Myocyte (in vitro differentiated cells): ENCODE measurements at places on chromosomes 6 and 20. TPM values are rescaled to one million over a fixed set of nuclear protein-coding genes. Genes with fewer than 3 reads are reported as not detected.

DNA sequence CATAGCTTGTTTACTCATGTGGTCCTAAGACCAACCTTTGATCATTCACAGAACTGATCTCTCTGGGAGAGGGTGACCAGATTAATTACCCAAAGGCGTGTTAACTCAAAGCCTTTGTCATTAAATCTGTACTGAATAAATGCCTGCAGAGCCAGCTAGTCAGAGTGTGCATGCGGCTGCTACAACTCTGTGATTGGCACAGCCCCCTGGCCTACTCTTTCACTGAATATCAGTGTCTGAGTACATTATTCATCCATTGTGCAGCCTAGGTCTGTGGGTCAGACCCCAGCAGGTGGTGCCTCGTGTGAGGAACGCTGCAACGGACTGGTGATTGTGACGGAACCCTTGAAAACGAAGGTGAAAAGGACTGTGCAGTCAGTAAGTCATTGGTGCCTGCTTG lies 663.6 kb downstream of the PHF3 start:
- no peak for DNase-seq

- DNase-seq = no peak
Observed at GRCh38 chr20:1528811-1529210, 28.7 kb downstream of the SIRPD start.

DNA sequence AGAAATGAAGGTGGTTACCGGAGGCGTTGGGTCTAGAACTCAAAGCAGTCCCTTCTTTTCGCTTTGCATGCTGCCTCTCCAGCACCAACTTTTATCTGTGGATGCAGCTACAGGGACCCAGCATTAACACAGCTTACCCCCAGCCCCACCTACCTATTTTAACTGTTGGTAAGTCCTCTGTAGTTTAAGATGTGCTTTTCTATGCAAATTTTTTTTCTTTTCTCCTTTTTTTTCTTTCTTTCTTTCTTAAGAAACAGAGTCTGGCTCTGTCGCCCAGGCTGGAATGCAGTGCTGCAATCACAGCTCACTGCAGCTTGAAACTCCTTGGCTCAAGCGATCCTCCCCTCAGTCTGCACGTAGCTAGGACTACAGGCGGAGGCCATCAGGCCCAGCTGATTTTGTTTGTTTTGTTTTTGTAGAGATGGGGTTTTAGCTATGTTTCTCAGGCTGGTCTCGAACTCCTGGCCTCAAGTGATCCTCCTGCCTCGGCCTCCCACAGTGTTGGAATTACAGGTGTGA lies 6.5 kb upstream of the USP45 start:
- no peak for DNase-seq

DLK2 gene
- 3.3 and 6.2 TPM in 2 replicates for total RNA-seq

EYA2 gene
- 0.42 TPM in 1 of 2 replicates, not detected in the other for total RNA-seq

DNA sequence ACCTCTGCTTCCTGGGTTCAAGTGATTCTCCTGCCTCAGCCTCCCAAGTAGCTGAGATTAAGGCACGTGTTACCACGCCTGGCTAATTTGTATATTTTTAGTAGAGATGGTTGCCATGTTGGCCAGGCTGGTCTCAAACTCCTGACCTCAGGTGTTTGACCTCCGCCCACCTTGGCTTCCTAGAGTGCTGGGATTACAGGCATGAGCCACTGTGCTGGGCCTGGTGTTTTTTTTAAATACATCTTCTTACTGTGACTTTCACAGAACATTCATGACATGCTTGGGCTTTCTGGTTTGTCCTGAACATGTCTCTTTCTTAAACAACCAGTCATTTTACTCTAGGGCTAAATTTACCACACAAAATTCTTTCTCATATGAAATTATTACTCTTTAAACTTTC lies 34.7 kb upstream of the FAM8A1 start:
- no peak for DNase-seq

GSTA1 gene
- total RNA-seq = not detected in 2 replicates

DNA sequence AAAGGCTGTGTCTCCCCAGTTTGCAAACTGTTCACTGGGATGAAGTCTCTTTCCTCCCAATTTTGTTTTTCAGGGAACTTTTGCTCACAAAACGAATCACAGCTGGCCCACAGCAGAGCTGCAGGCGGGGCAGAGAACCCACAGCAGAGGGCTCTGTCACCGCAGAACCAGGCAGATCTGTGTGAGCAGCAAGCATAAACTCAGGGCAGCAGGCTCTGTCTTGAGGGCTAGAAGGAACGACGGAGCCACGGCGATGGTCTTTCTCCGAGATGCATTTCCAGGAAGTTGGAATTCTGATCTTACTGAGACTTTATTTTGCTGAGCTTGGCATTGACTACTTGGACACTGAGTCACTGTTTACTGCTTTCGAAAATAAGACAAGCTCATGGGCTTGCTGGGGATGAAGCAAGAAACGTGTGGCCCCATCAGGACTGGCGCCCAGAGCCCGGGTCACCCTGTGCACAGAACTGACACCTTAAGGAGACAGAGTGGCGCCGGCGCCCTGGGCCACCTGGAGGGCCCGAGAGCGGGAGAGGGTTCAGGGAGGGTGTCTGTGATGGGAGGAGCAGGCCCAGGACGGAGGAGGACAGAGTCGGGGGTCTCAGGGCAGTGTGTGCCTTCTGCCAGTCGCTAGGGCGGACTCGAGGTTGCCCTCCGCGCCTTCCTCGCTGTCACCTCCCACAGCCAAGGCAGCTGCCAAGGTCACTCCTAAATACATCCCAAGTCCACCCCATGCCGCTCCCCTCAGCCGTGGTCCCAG lies 106.3 kb upstream of the NXT1 start:
- peak; percentile 61 for DNase-seq

DNA sequence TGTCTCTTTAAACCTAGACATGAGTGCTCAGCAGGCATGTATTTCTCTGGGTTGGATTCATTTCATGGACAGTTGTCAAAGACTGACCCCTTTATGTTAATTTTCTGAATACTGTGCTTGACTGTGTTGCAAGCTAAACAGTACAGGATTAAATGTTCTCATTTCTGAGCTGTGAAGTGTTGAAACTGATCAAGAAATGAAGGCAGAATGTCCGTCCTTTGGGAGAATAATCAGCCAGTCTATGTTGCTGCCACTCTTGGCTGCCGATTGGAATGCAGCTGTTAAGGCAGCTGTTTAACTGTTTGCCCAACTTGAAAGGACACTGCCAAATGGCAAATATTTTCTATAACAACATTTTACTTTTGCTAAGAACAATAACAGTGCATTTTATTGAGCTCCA lies 87.3 kb downstream of the CEP57L1 start:
- peak; percentile 75 for DNase-seq

DNA sequence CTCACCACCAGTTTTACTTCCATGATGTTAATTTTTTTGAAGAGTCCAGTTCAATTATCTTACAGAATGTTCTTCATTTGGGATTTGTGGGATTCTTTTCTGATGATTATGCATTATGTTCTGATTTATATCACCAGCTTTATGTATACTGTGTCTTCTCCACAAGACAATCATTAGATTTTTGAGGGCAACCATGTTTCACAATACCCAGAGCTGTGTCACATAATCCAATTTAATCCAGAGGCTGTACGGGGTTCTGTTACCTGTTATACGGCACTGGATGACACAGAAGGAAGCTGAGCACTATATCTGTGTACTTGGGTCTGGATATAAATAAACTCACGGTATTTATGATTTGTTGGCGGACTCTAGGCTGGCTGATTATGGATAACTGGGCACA lies 41.6 kb upstream of the RPN2 start:
- DNase-seq = no peak

- DNase-seq = no peak
Observed at GRCh38 chr6:145733207-145733606, 2.1 kb downstream of the EPM2A start.

GRIK2 gene
- total RNA-seq = 9.2 and 14.3 TPM in 2 replicates

- DNase-seq = no peak
Observed at GRCh38 chr20:42906120-42906519, 283.6 kb downstream of the PTPRT start.

DNA sequence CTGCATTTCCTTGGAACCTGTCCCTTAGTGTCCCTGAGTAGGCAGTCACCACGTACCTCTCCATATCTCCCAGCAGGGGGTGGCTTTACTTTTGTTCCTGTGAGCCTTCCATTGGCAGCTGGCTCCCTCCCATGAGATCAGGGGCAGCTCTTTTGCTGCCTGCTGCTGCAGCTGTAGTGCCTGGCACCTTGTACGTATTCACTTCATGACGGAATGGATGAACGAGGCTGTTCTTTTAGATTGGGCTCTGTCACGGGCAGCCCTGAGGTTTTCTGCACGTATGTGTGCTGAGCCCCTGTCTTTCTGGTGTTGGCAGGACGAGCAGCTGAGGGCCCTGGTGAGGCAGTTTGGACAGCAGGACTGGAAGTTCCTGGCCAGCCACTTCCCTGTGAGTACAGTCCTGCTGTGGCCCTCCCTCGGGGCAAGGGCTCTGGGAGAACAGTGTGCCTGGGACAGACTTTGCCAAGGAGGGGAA lies 14.6 kb downstream of the MYBL2 start:
- DNase-seq = peak; percentile 41

DNA sequence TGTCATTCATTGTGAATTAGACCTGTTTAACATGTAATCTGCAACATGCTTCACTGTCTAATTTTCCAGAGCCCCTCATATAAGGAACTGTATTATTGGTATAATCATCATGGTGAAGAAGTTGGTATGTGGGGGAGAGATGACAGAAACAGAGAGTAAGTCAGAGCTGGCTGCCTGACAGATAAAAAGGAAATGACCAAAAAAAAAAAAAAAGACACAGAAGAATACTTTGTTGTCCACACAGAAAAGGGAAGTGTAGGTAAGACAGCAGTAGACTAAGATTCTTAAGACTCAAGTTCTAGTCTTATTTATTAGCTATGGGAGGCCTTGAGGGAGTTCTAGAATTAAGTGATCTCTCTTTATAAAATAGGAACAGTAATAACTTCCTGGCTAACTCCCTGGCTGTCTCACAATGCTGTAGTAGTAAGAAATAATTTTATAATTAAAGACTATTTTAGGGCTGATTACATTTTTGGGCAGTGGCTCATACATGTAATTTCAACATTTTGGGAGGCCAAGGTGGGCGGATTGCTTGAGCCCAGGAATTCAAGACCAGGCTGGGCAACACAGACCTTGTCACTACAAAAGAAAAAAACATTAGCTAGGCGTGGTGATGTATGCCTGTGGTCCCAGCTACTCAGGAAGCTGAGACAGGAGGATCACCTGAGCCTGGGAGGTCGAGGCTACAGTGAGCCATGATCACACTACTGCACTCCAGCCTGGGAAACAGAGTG lies 102.5 kb downstream of the PRL start:
- no peak for DNase-seq

DNA sequence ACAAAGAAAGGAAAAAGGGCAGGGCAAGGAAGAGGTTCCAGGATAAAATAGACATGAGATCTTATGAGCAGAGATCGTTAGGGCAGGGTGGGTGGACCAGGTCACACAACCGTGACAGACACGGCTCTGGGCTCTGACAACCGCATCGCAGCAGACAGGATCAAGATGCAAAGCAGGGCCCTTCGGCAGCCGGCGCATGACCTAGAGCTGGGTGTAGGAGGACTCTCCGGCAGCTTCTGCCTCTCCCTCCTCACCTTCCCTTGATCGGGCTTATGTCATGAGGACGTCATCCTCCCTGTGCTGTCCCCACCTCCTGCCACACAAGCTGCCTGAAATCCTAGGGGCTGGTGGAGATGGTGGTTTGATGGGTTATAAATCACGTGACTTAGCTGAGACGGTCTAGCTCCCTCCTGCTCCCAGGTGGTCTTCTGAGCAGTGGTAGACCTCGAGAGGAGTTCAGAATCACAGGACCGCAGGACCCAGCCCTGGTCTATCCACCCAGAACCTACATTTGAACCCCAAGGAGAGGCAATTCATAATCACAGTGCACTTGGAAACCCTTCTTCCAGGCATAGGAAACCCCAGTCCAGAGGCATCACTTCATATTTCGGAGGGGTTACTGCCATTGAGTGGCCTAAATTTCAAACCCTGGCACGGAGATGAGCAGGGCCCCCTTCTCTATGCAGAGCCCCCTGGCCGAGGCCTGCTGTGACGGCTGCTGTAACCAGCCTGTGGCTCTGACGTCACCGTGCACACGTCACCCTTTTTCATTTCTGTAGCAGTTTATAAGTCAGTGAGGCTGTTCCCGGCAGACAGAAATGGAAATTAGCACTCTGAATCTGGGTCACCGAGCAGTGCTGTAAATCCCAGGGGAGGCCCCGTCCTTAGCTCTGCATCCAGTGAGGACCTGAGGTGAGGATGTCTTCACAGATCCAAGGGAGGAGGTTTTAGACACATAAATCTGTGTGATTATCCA lies 8.7 kb upstream of the CCR6 start:
- DNase-seq = no peak

DNA sequence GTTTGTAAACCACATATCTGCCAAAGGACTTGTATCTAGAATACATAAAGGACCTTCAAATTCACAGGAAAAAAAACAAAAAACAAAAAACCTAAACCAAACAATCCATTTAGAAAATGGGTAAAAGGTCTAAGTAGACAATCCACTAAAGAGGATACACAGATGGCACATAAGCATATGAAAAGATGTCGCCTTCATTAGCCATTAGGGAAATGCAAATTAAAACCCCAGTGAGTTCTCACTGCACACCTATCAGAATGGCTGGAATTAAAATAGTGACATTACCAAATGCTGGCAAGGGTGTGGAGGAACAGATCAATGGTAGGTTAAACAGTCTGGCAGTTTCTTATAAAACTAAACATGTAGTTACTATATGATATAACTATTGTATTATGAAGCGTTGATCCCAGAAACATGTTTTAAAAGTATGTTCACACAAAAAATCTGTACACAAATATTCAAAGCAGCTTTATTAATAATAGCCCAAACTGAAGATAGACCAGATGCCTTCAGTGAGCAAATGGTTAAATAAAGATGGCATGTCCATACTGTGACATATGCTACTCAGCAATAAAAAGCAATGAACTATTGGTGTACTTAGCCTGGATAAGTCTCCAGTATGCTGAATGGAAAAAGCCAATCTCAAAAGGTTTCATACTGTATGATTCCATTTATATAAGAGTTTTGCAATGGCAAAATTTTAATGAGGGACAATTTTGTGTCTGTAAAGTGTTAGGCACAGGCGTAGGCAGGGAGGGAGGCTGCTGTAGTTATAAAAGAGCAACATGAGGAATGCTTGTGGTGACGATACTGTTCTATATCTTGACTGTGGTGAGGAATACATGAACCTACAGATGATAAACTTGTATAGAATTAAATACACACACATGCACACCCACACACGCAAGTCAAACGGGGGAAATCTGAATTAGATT lies 43.9 kb downstream of the PLCB1 start:
- DNase-seq = no peak

DNA sequence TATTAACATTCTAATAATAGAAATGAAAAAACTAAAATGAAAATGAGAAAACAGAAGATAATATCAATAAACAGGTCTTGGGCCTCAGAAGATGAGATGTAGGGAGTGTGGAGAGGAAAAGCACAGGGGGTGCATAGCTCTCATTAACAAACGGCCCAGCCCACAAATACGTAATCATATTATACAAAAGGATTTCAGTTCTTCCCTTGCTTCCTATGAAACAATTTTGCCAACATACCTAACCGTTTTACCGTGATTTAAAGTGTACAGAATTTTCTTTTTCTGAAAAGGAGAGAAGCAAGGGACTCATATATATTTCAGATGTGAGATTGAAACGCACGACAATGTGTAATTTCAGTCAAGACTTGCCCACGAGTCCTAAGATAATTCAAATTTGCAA lies 136.0 kb downstream of the HFE start:
- DNase-seq = no peak

FBXL4 gene
- total RNA-seq = 11.7 and 11.8 TPM in 2 replicates
